ENCODE measurements at places on chromosomes 2 and 18. TPM values are rescaled to one million over a fixed set of nuclear protein-coding genes. Genes with fewer than 3 reads are reported as not detected.

The ATG9A gene
- 47.5 TPM for total RNA-seq

The TUBA4B gene
- total RNA-seq = 0.20 TPM

The PID1 gene
- 3.3 TPM for total RNA-seq

The LRATD1 gene
- total RNA-seq = 0.10 TPM

The CCDC141 gene
- not detected for total RNA-seq

The SERPINB13 gene
- not detected for total RNA-seq

The DOK6 gene
- not detected for total RNA-seq

All from A549 treated with Hydrocortisone at 1 μM for 4 hours (cell line).